CD8-positive, alpha-beta T cell (primary cell): ENCODE measurements at places on chromosomes 6 and 20.
A peak's percentile ranks its signal among the peaks of the same experiment; 100 is the strongest.

GRCh38 chr6:139355172-139355571 lies 19.3 kb downstream of the CITED2 start:
- no peak for DNase-seq

DNA sequence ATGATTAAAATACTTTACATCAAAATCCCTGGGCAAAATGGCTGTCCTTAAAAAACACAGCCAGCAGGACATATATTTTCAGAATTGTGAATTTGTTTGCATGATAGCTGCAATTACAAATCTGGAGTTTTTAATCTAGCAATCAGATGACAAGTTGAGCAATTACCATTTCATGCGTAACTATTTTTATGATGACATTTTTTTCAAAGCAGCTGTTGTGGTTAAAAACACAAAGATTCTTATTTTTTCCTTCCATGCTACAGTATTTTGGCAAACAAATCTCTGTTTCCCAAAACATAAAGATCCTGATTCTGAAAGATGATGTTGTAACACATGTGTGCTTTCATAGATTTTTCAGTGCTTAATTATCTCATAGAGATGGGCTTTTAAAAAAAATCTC lies 90.2 kb downstream of the PHACTR1 start:
- no peak for DNase-seq

- DNase-seq: no peak
Observed at GRCh38 chr6:133705066-133705465, 183.8 kb upstream of the TCF21 start.

GRCh38 chr6:108133594-108134179 lies 32.1 kb upstream of the NR2E1 start:
- no peak for DNase-seq

- DNase-seq: no peak
Observed at GRCh38 chr6:112639391-112639831, 292.3 kb downstream of the RFPL4B start.

DNA sequence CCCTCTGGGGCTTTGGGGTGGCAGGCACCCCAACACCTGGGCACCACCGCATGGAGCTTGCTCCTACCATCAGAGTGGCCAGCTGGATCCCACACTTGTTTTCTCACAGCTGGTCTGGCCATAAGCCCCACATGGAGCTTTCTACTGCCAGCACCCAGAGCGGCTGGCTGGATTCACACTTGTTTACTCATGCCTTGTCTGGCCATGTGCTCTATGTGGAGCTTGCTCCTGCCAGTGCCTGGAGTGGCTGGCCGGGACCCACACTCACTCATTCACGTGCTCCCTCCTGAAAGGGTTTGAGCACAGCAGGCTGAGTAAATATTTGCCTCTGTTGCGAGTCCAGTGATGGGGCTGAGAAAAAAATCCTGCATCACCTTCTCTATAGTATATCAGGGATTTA lies 487.0 kb downstream of the CD109 start:
- DNase-seq: no peak

DNA sequence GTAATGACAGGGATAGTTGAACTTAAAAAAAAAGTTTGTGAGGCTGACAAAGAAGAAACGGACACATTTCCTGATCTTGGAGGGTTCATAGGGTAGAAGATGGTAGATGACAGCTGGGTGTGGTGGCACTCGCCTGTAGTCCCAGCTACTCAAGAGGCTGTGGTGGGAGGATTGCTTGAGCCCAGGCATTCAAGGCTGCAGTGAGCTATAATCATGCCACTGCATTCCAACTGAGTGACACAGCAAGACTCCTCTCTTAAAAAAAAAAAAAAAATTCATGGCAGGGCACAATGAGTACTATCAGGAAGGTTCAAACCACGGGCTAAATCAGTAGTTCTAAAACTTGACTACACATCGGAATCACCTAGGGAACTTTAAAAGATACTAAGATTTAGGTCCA lies 2.0 kb upstream of the MICA start:
- no peak for DNase-seq

- no peak for DNase-seq
Observed at GRCh38 chr6:83770910-83771309, 62.0 kb upstream of the SNAP91 start.

GRCh38 chr6:15351631-15352030 lies 105.8 kb downstream of the JARID2 start:
- DNase-seq: no peak

GRCh38 chr6:129490521-129491255 lies 219.3 kb downstream of the ARHGAP18 start:
- DNase-seq: peak; percentile 62

DNA sequence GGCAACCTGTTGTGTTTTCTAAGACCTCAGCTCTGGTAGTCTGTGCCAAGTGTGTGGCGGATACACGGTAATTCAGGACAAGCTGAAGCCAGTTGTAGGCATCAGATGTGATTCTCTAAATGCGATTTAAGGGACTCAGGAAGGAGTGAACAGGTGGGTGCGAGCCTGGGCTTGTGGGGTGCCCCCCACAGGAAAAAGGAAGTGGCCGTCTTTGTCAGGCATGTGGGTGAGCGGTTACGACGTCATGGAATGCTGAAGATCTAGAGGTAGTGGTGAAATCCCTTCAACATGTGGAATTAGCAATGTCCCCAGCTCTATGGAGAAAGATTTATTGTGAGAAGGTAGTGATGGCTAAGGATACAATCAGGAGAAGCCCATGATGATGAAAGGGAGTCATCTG lies 95.1 kb upstream of the EXOC2 start:
- no peak for DNase-seq

- DNase-seq: no peak
Observed at GRCh38 chr20:11260611-11261010, 586.8 kb upstream of the JAG1 start.

- DNase-seq: peak; percentile 65
Observed at GRCh38 chr20:52312132-52312729, 120.7 kb upstream of the ZFP64 start.

GRCh38 chr6:20805021-20805420 lies 270.8 kb downstream of the CDKAL1 start:
- DNase-seq: no peak

- no peak for DNase-seq
Observed at GRCh38 chr6:126574301-126574700, 234.4 kb downstream of the CENPW start.

DNA sequence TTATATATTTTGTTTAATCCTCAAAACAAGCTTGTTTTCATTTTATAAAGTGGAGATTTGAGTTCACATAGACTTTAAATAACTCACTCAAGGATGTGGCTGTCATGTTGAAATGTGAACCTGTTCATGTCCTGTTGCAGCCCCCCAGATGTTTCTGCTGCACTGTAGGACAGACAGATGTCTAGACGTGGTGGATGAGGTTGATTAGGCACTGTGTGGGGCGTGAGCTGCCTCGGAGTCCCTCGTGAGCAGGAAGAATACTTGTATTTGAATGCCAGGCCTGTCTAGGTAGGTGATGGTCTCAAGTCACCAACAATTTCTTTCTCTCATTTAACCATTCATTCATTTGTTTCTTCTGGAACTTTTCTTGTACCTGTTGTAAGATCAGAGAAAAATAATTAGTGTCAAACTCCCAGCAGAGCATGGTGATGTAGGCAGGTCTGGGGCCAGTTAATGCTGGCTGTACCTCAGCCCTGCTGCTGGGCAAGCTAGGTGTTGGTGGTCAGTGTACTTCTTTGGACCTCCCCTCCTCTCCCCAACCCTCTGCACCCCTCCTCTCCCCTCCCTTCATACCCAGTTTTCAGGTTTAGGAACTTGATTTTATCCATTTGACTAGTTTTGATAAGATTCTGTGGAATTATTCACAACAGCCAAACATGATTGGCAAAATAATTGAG lies 34.0 kb downstream of the AFDN start:
- DNase-seq: no peak

GRCh38 chr6:160138839-160139419 lies 17.3 kb downstream of the SLC22A1 start:
- no peak for DNase-seq

GRCh38 chr6:33622456-33623431 lies 1.6 kb downstream of the ITPR3 start:
- no peak for DNase-seq

DNA sequence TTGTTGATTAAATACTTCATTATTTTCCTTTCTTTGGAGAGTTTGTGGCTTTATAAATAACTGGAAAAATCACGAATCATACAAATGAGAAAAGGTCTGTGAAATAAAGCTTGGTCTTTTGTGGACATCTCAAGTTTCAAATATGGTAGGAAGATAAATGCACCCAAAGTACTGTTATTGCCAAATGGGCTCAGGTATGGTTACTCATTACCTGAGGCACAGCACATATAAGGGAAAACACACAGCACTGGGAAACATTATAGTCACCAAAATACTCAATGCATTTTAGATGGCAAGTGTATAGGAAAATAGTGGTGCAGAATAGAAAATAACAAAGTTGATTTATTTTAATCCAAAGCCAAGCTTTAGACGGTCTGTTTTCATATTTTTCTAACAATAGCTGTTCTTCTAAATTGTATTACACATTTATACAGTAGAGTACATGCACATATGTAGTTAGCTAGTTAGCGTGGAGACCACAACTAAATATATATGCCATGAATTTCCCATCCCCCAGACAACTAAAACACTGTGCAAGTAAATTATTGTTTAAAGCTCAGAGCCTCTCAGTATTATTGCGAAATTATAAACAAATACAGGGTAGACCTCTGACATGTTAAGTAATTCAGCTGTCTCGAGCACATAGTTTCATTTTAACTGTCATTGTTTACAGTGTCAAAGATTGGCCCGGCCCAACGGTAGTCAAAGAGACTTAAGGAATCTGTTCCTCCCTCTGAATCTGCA lies 336.0 kb downstream of the SYNE1 start:
- DNase-seq: no peak

DNA sequence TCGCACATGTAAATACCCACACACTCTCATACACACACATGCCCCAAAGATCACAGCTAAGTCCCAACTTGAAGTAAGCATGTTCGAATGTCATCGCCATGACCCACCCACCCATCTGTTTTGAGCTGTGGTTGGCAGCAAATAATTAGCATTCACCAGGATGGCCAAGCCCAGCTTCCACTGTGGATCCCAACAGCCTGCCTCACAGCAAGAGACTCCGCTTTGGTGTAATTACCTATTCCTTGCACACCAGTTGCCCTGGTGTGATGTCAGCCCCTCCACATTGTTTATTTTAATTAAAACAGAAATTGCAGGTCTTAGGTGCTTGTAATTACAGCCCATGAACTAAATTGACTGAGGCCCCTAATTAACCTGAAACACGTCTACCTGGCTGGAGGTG lies 81.1 kb downstream of the MAFB start:
- DNase-seq: no peak

GRCh38 chr6:6707143-6707542 lies 118.6 kb downstream of the LY86 start:
- no peak for DNase-seq

DNA sequence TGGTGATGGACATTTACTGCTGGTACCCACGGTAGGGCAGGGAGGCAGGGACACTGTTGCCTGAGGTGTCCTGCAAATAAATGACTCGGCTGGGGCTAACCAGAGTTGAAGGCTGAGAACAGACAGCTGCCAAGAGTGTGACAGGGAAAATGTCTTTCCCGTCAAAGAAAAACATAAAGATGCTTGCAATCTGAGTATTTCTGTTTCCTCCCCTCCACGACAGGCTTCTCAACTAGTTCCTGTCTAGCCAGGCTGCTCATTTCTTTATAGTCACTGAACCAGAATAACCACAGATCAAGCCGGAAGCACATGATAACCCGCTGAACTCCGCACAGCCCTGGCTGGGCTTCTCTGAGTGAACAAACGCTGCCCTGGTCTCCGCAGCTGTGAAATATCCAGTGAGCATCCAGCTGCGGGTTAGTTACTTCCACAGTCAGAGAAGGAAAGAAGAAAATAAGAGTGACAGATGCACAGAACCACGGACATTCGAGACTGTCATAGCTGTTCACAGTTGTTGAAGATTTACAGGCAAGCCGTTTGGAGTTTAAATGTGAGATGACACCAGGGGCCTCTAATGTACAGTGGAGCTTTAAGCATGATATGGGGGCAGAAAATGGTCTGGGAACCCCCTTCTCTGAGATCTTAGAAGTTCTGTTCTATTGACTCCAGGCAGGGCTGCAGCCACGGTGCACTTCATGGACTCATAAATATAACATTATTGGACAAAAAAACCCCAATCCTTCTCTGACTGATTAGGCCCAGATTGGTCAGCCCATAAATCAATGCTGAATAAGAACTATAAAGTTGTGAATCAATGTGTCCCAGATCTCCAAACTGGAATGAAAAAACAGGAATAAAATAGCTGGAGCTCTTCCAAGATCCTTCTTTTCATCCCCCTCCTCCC lies 299.9 kb upstream of the SUPT3H start:
- peak; percentile 26 for DNase-seq

GRCh38 chr20:61733216-61733615 lies 332.5 kb downstream of the TAF4 start:
- no peak for DNase-seq

- DNase-seq: no peak
Observed at GRCh38 chr6:70838907-70839285, 118.0 kb downstream of the B3GAT2 start.

DNA sequence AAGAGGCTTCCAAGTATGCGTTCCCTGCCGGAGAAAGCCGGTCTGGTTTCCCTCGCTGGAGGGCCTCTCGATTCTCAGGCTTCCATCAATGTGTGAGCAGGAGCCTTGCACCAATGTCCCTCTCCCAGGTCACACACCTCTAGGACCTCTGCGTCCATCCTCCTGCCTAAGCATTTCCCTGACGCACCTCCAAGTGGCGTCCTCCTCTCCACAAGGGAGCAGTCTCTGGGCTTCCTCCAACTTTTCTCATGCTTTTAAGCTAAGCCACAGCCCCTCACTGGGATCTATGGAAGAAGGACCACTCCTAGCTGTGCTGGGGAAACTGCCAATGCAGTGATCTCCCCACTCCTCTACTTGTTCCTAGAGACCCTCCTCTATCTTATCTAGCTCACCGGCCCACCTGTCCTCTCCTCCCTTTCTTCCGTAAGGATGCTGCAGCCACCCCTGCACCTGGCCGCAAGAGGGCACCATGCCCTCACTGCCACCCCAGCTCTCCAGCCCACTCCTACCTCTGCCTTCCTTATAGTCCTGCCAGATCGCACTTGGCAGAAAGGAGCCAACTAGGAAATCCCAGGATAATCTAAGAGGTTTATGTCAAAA lies 258.7 kb downstream of the LRFN2 start:
- peak; percentile 39 for DNase-seq

GRCh38 chr6:111632468-111633247 lies 27.0 kb upstream of the TRAF3IP2 start:
- DNase-seq: no peak

DNA sequence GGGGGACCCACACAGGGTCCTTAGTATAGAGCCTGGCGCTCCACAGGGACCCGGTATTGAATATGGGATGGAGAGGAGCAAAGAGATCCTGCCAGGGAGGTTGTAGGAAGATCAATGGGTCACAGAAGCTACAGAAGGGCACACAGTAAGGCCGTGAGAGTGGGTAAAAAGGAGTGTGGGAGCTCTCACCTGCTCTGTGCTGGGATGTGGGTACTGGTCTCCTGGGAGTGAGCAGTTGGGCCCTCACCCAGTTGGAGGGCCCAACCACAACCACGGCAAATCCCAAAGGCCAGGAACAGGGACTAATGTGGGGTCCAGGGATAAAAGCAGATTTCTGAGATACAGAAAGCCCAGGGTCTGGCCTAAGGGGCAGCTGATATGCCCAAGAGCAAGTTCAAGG lies 73.4 kb upstream of the RNF24 start:
- DNase-seq: no peak
